Tongue (tissue), 3 donors: ENCODE measurements at places on chromosomes 16 and 17. TPM values are rescaled to one million over a fixed set of nuclear protein-coding genes. Genes with fewer than 3 reads are reported as not detected.

- DNase-seq: no peak
These were observed 24.2 kb downstream of the XPO6 start for GRCh38 chr16:28187595-28188004.

DNA sequence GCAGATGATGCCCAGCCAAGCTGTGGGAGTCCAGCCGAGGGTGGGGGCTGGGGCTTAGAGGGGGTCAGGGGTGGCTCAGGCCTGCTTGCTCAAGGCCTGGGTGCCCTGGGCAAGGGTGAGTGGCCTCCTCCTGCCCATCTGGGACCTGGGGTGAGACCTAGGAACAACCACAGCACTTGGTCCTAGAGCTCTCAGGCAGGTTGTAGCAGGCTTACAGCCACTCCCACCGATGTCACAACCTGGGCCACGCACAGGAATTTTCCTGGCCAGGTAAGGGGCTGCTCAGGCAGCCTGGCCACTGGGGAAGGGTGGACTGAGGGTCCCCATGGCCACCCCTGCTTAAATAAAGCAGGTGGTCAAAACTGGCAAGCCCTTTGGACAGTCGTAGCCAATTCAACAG lies 6.3 kb upstream of the SREBF1 start:
- DNase-seq: no peak

- DNase-seq: no peak
These were observed 13.2 kb downstream of the PRKCB start for GRCh38 chr16:23848958-23849357.

DNA sequence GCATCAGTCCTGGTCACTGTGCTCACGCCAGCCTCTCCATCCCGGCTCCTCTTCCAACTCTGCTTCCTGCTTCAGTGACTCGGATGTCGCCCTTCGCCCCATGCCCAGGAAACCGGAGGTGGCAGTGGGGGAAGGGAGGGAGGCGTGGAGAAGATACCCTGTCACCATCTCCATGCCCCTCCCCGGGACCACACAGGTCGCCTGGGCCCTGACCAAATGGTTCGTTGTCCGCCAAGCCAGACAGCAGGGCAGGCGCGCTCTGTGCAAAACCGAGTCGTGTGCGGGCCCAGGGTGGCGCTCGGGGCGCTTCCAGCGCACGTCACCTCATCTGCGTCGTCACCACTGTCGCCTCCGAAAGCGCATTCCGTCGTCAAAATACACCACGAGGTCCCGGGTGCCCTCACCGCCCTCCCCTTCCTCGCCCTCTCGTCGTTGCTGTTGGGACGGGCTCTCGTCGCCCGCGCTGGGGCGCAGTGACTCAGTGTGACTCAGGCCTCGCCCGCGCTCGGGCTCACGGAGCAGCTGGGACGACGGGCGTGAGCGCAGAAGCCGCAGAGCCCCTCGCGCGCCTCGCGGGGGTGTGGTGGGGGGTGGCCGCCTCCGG lies 39.2 kb downstream of the ZNF778 start:
- peak; percentile 58 for DNase-seq

PLEKHM1 gene
- total RNA-seq: 16.4 TPM

HSPB9 gene
- total RNA-seq: not detected

GRCh38 chr17:28569446-28569845 lies 1.9 kb downstream of the PIGS start:
- DNase-seq: no peak

DNA sequence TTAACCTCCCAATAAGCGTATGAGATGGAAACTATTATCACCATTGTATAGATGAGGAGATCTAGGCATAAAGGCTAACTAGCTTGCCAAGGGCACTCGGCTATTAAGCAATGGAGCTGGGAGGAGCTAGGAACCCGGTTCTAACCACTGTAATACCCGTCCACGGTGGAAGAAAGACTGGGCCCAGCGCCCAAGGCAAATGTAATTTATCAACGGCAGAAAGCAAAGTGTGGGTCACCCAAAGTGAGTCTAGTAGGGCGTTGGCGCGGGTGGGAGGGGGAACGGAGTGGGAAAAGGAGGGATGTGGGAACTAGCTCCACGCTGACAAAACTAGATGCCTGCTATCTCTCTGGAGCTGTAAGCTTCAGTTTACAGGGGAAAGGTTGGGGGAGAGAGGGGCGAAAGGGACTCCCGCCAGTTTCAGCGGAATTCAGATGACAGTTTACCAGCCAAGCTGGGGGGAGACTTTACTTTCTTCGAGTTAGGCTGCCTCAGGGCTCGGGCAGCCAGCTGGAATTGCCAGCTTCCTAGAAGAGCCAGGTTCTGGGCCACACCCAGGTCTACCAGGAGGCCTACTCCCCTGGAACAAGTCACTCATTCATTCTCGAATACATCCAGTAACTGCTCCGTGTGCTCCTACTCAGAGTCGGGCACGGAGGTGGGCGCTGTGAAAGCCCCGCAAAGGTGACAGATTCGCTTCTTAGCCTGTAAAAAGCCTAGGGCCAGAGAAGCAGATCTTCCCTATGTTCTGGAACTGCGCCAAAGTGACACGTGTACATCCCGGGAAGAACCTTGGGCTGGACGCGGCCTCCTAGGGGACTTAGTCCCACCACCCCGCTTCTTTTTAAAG lies 837 bp downstream of the LRRC59 start:
- peak; percentile 70 for DNase-seq

PSMD11 gene
- total RNA-seq: 94.2 TPM
